ENCODE measurements at places on chromosomes 2 and 18. TPM values are rescaled to one million over a fixed set of nuclear protein-coding genes. Genes with fewer than 3 reads are reported as not detected.

DNA sequence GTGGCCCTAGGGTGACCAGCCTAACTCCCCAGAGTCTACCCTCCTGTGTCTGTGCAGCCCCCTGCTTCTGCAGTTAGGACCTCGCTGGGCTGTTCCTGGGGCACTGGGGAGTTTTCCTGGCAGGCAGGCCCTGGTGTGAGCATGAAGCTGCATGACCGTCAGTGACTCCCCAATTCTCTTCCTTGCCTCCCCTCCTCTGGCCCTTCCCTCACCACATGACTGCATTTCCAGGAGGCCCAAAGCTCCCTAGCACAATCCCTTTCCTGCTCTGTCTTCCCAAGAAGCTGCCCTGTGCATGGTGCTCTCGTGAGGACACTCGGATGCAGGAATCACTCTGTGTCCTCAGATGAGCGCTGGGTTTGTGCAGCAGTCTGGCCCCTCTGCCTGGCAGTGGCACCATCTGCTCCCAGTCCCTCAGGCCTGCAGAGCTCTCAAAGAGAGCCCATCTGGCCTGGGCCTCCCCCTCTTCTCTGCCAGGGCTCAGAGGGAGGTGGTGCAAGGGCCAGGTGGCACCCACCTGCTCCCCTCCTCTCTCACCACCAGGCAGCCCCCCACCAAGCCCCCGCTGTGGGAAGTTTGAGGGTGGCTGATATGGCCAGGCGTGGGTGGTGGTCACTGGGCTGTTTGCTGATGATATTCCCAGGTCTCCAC is 125.6 kb upstream of the HS6ST1 start:
- H3K36me3 ChIP-seq = no peaks in the 10 kb centered on the region
- no peak overlapping the region for H3K27ac ChIP-seq
- no peaks in the 10 kb centered on the region for H3K4me1 ChIP-seq
- H3K4me3 ChIP-seq = no peak overlapping the region
- H3K27me3 ChIP-seq = no peaks in the 10 kb centered on the region
- DNase-seq = peak; percentile 3

GRCh38 chr2:199572571-199572970 is 114.8 kb upstream of the SATB2 start:
- H3K27me3 ChIP-seq = no peaks in the 10 kb centered on the region
- H3K4me3 ChIP-seq = no peak overlapping the region
- no peak overlapping the region for H3K27ac ChIP-seq
- no peak for DNase-seq
- H3K36me3 ChIP-seq = no peaks in the 10 kb centered on the region

DNA sequence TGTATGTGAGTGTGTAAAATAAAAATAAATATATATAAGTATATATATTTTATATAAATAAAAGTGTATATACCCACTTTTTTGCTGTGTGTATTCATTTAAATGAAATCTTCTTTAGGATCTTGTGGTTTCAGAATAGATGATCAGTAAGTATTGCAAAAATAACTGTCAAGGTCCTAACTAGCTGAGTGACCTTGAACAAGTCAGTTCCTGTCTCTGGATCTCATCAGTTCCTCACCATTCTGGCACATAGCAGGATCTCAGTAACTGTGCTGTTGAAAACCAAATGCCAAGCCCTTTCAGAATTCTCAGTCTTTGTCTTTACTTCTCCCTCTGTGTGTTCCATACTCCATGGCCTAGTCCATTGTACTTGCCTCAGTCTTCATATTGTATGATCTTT is 115.3 kb upstream of the CXCR4 start:
- peaks cover under 1% of the 10 kb centered on the region for H3K4me1 ChIP-seq
- no peak for DNase-seq
- H3K36me3 ChIP-seq = no peaks in the 10 kb centered on the region

DNA sequence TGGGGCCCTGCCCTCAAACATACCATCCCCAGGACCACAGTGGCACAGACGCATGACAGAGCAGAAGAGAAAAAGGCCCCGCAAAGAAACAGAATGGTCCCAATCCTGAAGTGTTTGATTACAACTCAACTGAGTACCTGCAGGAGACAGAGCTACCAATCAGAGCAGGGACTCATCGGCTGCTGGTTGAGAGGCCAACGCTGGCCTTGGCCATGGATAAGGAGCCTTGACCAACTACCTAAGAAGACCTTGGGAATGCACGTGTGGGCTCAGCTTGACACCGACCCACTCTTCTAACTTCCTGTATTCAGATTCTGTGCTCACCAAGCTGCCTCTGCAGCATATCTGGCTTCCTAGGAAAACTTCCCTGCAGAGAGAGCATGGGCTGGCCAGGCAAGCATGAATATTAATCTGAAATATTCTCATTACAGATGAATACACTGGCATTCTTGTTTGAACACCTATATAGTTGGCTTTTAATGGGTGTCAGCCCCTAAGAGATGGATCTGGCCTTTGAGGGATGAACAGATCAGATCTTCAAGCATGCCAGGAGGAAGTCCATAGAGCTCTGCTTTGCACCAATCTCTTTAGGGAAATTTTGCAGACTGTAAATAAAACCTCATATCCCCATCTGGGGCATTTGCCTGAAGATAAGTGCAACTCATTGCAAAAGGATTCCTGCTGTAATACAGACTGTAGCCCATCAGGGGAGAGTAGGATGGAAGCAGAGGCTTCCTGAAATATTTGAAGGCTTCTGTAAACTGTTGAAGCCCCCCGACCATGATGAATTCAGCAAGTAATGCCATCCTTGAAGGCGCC is 135.4 kb downstream of the BCL2 start:
- no peaks in the 10 kb centered on the region for H3K27me3 ChIP-seq
- no peak overlapping the region for H3K27ac ChIP-seq
- peaks cover 24% of the 10 kb centered on the region for H3K4me1 ChIP-seq
- no peaks in the 10 kb centered on the region for H3K36me3 ChIP-seq
- DNase-seq = no peak

DNA sequence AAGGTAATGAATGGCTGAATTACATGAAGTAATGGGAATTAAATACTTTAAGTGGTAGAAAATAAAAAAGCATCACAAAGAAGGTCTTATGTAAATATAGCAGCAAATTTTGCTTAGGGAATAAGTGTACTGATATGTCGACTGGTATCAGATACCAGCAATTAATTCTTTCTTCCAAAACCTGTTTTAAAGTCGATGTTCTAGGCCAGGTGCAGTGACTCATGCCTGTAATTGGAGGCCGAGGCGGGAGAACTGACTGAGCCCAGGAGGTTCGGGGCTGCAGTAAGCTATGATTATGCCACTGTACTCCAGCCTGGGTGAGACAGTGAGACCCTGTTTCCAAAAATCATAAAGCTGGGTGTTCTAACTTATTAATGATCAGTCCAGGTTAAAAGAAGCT is 30.3 kb downstream of the SP3 start:
- DNase-seq = no peak
- no peak overlapping the region for H3K27ac ChIP-seq
- H3K4me3 ChIP-seq = no peak overlapping the region
- H3K27me3 ChIP-seq = no peaks in the 10 kb centered on the region
- peaks cover 3% of the 10 kb centered on the region for H3K36me3 ChIP-seq

DNA sequence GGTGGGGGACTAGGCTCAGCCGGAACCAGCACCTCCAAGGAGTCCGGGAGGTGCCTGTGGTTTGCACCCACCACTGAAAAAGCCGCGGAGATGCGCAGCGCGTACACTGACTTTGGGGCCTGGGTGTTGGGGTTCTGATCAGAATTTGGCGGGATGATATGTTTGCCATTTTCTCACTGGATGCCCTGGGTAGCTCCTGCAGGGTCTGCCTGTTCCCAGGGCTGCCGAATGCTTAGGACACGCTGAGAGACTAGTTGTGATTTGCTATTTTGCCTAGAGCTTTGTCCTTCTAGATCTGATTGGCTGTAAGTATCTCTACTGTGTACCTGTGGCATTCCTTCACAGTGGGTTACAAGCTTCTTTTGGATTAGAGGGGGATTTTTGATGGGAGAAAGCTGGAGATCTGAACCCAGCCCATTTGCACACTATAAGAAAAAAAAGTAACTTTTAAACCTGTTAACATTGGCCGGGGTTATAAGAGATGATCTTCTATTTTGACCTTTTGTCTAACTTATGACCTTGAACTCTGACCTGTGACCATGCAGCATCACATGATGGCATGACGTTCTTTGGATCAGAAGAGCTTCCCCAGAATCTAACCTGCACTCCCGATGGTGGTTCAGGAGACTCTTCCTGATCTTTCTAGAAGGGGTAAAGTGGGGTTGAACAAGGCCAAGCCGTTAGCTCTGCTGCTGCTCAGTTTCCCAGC is 1.6 kb downstream of the KCNE4 start:
- peak overlapping the region; percentile 57 for H3K4me3 ChIP-seq
- peak; percentile 65 for DNase-seq
- H3K27ac ChIP-seq = peak overlapping the region; percentile 83

GRCh38 chr2:98541489-98541888 is 66.8 kb downstream of the COA5 start:
- H3K27me3 ChIP-seq = no peaks in the 10 kb centered on the region
- no peaks in the 10 kb centered on the region for H3K4me1 ChIP-seq
- no peak overlapping the region for H3K27ac ChIP-seq
- H3K4me3 ChIP-seq = no peak overlapping the region
- H3K36me3 ChIP-seq = peaks cover 71% of the 10 kb centered on the region

DNA sequence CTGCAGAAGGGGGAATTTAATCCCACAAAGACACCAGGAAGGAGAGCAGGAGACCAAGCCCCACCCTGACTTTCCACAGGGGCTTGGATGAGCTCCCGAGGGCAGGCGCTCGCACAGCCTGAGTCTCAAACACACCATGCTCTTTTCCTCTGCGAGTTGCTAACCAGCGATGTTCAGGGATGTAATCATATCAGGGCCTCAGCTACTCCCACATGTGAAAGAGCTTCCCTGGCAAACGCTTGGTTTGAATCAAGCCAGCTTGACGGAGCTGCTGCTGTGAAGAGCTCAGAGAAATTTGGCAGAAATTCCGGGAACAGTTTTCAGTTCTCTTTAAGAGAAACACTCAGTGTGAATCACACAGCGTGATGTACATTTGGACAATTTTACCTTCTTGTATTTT is 385.8 kb downstream of the GALR1 start:
- H3K4me3 ChIP-seq = no peak overlapping the region
- H3K4me1 ChIP-seq = no peaks in the 10 kb centered on the region
- DNase-seq = no peak

DNA sequence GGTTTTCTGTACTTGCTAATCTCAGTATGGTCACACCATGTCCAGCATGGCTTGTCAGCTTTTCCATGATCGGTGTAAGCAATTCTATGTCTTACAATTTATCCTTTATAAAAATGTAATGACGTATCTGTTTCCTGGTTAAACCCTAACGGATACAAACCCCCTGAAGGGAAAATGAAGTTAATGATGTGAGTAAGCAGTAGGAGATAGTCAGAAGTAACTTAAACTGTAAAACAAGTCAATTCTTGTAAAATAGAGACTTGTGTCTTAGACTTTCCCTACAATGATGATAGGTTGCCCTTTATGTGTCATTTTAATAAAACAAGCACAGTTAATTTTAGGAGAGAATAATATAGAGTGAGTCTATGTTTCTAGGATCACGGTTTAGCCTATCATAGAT is 1365.9 kb upstream of the SLC39A10 start:
- no peak for DNase-seq
- no peaks in the 10 kb centered on the region for H3K4me1 ChIP-seq
- H3K27ac ChIP-seq = no peak overlapping the region
- H3K36me3 ChIP-seq = no peaks in the 10 kb centered on the region
- H3K27me3 ChIP-seq = no peaks in the 10 kb centered on the region
- no peak overlapping the region for H3K4me3 ChIP-seq

- no peaks in the 10 kb centered on the region for H3K36me3 ChIP-seq
- no peak for DNase-seq
- H3K27me3 ChIP-seq = no peaks in the 10 kb centered on the region
- no peak overlapping the region for H3K4me3 ChIP-seq
- H3K27ac ChIP-seq = no peak overlapping the region
Measured at GRCh38 chr2:225334514-225334913, 65.0 kb upstream of the NYAP2 start.

DNA sequence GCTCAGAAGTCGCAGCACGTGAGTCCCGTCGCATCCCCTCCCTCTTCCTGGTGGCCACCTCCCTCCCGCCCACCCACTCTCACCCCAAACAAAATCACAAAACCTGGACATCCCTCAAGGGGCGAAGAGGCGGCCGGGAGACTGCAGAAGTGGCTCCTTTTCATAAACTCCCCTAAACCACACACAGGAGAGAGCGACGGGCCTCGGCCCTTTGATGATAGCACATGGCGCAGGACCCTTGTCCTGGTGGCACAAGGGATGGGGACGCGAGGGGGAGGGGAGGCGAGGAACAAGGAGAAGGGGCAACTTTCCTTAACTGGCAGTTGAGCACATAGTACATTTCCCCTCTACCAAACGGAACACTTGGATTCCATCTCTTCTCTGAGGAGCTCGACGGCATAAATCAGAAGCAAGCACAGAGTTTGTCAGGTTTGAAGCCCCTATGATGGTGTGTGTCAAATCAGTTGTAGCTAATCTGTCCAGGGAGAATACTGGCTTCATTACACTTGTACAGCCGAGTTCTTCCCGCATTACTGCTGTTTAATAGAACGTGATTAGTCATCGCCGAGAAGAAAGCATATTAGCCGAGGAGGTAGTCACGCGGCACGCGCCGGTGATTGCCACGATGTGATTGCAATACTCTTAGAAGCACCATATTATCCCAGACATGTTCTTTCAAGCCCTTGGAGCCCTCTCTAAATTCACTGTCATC is 43.8 kb downstream of the GBX2 start:
- no peak overlapping the region for H3K4me3 ChIP-seq
- peaks cover 9% of the 10 kb centered on the region for H3K36me3 ChIP-seq
- H3K4me1 ChIP-seq = no peaks in the 10 kb centered on the region

DNA sequence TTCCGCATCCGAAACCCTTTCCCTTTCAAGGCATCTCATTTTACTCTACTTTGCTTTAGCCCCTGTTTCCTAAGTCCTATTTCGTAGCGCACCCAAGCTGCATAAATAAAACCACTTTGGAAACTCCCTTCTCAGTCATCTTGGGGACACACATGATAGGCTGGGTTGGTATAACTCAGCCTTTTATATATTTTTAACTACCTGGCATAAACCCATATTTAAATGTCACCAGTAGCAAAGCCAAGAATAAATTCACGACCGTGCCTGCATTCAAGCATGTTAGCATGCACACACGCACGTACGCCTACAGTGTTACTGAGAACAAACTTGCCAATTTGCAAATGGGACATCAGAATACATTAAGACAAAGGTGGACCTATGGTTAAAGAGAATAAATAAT is 564.7 kb upstream of the PIK3C3 start:
- H3K36me3 ChIP-seq = no peaks in the 10 kb centered on the region
- no peak overlapping the region for H3K4me3 ChIP-seq
- H3K4me1 ChIP-seq = no peaks in the 10 kb centered on the region

STON1 gene
- 23.4 TPM for total RNA-seq

TMEM150A gene
- 26.7 TPM for total RNA-seq

SERPINB13 gene
- not detected for total RNA-seq

ATP6V1B1 gene
- total RNA-seq = not detected

FOXI3 gene
- total RNA-seq = not detected

TSPYL6 gene
- total RNA-seq = not detected

Measured in ascending aorta (tissue), 2 donors.